ENCODE measurements at places on chromosomes 2 and 18.

DNA sequence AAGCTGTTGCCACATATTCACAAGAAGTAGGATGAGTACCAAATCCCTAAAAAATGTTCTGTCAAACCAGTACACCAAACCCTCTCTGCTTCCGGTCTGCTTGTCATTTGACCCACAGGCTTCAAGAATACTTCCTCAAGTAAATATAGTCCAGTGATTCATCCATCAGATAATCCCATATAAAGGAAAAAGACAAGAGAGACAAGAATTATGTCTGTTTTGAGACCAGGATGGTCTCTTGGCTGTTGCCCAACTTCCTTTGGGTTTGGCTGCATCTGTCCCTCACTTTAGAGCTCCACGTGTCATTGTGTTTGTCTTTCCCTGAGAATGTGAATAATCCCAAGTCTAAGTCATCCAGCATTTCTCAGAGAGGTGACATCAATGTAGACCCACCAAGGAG lies 91.5 kb upstream of the NRP2 start:
- DNase-seq = no peak

- no peak for DNase-seq
Measured at GRCh38 chr2:221502270-221503010, 69.7 kb downstream of the EPHA4 start.

DNA sequence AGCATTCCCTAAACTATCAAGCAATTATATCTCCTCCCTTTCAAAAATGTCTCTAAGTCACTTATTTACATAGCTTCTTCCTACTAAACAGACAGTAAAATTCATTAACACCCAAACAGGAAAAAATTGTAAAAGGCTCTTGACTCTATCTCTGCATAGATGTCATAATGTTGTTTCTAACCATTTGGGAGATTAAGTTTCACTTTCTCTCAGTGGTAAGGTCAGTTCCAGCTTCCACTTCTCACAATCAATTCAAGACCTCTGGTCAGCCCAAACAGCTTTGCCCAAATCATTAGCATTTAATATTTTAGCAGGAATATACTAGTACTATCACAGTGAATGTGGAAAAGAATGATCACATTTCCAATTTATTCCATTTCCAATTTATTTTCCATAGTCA lies 374.3 kb upstream of the MC4R start:
- DNase-seq = no peak

- no peak for DNase-seq
Measured at GRCh38 chr2:233793465-233794127, 15.5 kb downstream of the MROH2A start.

DNA sequence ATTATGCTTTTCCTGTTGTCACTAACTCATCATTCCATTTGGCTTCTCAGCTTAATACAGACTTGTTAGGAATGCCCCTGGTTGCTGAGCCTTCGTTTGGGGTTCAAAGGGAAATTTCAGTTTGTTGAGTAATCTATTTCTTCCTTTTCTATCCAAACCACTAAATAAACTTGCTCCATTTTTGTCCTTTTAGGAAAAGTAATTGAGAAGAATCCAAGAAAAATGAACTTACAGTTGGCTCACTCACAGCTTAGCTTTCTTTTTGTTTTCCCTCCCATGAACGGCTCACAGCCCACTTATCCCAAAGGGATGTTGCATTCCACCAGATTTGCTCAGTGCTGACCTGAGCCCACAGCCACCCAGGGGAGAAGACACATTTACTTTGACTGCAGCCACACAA lies 73.9 kb downstream of the SOX11 start:
- no peak for DNase-seq

GRCh38 chr18:76958692-76959341 lies 136.5 kb downstream of the ZNF236 start:
- peak; percentile 78 for DNase-seq

DNA sequence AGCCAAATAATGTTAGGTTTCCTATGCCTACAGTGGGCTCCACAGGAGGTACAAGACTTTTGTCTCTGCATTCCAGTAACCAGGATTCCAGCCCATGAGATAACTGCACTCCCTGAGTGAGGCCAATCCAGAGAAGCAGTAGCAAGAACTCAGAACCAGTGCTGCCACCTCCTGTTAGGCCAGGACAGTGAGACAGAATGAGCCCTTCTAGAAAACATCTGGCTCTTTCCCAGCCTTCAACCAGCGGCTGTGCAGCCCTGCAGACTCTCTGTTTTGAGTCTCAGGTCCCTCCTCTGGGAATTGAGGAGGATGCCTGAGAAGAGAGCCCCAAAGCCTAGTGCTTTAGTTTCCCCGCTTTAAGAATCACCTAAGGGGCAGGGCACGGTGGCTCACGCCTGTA lies 44.2 kb downstream of the ARID5A start:
- no peak for DNase-seq

DNA sequence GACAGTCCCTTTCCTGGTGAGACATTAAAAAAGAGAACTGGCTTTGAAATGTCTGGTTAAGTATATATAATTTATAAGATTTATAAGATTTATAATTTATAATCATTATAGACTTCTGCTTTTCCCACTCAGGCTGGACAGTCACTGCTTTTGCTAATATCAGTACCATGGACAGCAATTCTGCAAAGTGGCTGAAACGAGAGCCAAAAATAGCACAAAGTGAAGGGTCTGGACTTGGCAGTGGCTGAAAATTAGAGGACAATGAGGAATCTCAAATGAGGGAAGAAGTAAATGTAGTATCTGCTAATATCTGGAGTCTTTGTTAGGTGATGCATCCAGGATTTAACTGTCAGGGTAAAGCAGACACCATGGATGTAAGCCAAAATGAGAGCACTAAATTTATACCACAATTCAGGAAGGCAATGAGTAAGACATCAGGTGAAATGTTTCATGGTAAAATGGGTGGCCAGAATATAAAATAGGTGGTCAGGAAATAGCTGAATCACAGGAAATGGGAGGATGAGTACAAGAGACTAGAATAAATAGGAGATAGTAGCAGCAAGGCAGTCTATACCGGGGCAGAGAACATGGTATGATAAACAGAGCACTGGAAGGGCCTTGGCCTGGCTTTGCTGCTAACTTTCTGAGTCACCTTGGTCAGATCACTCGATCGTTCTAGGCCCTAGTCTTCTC lies 39.6 kb upstream of the BOD1L2 start:
- DNase-seq = peak; percentile 23

DNA sequence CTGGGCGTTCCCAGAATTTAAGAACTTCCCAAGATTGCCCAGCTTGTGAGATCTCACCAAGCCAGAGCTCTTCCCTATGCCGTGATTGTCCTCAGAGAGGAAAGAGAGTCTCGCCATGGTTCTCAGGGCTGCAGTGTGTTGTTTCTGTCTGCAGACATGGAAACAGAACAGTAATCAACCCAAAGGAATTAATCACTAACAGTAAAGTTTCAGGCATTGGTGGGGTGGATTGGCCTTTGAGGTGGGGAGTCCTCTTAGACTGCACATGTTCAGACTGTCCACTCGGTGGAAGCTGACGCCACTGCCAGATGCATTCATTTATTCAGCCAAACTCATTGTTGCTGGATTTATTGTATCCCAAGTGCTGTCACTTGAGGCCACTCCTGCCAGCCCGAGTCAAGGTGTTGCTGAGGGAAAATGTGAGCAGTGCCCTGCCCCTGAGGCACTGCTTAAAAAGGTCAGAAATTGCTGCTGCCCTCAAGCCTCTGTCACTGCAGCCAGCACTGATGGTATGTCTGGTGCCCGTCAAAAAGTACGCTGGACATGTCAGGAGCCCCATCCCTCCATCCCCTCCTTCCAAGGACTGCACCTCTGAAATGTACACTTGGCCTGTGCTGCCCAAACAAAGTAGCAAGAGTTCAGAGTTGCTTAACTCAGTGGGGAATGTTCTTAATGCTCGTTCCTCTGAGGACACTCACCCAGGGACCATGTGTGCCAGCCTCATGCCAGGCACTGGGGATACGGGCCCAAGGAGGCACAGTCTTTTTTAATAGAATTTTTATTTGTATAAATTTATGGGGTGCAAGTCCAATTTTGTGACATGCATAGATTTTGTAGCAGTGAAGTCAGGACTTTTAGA lies 201.0 kb downstream of the GLI2 start:
- DNase-seq = no peak

DNA sequence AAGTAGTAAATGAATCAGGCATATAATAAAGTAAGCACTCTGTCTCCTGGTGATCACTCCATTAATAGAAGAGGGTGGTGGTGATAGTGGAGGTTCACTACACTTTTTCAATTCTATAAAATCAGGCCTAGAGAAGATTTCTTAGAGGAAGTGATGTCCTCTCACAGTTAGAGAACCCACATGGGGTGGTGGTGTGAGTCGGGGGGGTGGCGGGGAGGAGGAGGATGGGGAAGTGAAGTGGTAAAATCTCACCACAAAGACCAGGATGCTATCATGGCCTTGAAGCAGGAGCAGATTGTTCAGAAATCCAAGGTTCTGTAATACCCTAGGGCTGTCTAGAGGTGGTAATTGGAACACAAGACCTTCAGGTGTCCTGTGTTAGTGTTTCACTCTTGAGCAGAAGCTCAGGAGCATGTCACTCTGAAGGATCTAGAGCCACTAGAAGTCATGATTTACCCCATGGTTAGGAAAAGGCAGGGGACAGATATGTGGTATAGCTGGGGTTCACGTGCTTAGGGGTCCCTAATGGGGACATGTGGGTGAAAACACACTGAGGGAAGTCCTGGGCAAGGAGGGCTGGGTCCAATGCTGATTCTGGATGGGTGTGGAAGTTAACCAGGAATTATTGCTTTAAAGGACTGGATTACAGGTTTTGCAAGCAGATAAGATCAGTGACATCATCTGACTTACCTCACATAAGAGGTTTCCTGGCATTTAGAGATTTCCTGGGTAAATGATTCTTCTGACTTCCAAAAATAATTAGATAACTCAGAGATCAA lies 31.0 kb downstream of the RNF125 start:
- no peak for DNase-seq

GRCh38 chr2:65368468-65368867 lies 63.9 kb downstream of the SPRED2 start:
- no peak for DNase-seq

DNA sequence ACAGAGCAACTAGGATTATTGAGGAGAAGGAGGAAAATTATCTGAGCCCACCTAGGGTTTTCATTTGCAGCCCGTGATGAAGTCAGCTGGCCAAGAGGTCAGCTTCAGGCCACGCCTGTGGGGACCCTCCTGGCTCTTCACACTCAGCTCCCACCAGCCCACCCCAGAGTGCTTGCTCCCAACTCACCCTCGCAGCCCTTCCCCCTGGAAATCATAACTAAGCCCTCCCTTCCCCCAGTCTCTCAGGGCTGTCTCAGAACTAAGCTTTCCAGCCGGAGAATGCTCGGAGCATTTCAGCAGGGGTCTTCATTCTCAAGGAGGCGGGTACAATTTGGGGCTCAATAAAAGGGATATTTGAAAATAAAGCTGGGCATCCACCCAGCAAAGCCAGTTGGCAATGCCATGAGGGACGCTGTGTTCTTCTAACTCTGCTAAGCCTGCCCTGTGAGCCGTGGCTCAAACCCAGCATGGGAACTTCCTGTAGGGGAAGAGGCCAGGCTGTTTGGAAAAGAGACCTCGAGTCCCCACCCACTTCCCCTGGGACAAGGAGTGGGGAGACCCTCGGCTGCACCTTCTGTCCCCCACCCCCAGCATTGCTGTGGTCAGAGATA lies 194.9 kb downstream of the CTIF start:
- no peak for DNase-seq

GRCh38 chr2:176114930-176115625 lies 1.5 kb upstream of the HOXD10 start:
- no peak for DNase-seq

DNA sequence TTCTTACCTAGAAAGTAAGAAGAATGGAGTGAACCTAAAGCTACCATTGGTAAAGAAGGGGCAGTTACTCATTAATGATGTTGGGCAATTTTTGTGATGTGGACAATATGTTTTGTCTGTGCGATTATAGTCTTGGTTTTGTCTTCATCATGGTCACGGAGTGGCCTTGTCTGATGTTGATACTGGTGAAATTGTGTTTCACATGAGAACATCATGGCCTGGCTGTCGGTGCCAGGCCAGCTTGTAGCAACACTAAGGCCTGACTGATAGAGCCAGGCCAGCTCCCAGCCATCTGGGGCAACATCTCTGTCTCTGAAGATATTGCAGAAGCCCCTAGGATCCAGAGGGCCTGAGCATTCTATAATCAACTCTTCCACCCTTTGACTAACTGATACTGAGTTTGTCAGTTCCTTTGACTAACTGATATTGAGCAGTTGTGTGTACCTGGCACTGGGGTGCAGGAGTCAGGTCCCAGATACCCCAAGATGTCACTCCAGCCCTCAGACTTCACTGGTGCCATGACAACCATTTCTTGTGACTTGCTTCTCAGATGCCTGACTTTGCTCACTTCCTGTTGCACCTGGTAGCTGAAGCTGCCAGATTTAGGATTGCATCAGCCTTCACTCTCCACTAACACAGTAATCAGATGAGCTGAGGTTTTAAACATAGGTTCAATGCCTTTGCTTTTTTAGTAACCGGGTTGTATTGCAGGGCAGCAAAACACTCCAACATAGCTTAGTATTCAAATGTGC lies 62.5 kb downstream of the RPIA start:
- DNase-seq = peak; percentile 44

DNA sequence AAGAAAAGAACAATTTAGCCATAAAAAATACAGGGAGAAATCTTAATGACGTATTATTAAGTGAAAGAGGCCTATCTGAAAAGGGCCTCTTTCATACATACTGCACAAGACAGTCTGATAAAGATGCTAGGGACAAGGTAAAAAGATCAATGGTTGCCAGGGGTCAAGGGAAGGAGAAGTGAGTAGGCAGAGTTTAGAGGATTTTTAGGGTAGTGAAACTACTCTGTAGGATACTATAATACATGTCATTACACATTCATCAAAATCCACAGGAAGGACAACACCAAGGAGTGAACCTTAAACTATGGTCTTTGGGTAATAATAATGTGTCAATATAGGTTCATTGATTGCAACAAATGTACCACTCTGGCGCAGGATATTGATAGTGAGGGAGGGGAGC lies 289.3 kb downstream of the FSIP2 start:
- no peak for DNase-seq

- DNase-seq = no peak
Measured at GRCh38 chr2:29072971-29073725, 1.2 kb downstream of the PCARE start.

DNA sequence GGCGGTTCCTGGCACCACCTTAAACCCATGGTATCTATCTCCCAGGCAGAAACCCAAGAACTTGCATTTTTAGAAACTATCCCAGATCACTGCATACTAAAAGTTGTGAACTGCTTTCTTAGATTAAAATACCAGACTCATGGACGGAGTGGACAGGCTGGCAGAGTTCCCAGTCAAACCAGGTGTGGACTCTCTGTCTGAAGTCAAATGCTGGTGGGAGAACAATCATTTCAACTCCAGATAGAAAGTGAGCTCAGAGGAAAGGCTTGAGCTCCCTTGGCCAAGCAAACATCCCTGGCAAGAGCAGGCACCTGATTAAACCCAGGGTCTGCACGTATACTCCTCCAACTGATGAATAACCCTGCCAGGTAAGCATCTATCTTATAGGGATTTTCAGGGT lies 19.5 kb downstream of the NXPH2 start:
- DNase-seq = no peak

- no peak for DNase-seq
Measured at GRCh38 chr18:59159986-59160385, 20.3 kb downstream of the SEC11C start.
